HL-60 (cell line): ENCODE measurements at places on chromosomes 7 and 10.
A peak's percentile ranks its signal among the peaks of the same experiment; 100 is the strongest.

- DNase-seq = no peak
These were observed 47.0 kb downstream of the SPAM1 start for GRCh38 chr7:123972045-123972444.

- DNase-seq = peak; percentile 95
These were observed 128.5 kb downstream of the MAD1L1 start for GRCh38 chr7:2104107-2104710.

GRCh38 chr7:94223375-94224084 lies 171.2 kb upstream of the COL1A2 start:
- no peak for DNase-seq

- peak; percentile 7 for DNase-seq
These were observed 46.2 kb downstream of the RGS10 start for GRCh38 chr10:119496273-119496672.

DNA sequence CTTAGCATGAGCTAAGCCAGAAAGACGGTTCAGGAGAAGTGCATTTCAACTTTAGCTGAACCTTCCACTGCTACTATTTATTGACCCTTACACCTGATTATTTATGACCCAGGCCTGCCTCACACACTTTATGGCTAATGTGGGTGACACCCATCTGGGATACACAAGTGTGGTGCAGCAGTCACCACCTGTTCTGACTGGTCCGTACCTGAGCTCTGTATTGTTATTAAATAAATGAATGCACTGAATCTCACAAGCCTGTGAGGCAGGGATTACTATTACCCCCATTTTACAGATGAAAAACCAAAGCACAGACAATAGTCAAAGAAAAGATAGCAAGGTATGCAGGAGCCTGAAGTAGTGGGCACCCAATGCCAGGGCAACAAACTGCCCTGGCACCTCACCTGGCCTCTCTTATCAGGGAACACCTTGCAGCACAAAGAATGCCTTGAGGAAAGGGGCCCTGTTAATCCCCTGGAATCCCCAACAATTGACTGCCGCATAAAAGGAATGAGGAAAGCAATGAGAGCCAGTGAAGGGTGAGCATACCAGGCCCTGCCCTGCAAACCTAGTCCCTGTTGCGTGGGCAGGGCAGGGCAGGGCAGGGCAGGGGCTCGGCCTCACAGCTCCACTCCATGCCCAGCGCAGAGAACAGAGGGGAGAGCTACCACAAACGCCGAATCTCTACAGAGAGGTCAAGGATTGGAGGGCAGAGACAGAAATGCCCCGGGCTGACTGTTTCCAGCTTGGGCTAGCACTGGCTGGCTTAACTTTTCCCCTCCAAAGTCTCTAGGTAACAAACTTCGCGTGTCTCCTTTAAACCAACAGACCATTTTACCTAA lies 1.3 kb downstream of the ANXA11 start:
- DNase-seq = peak; percentile 26

DNA sequence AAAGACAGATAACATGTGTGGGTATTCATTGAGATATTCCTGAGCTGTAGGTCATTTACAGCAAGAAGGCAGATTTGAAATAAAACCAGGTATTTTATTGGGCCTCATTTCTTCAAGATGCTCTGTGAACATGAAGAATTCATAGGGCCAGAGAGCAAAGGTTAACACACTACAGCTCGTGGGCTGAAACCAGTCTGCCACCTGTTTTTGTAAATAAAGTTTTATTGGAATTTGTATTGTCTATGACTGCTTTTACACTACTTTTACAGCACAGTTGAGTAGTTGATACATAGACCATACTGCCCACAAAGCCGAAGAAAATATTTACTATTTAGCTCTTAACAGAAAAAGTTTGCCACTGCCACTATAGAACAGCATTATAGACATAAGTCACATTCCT lies 22.1 kb upstream of the LIPA start:
- DNase-seq = no peak

GRCh38 chr7:39811161-39811614 lies 138.9 kb upstream of the CDK13 start:
- no peak for DNase-seq

- no peak for DNase-seq
These were observed 36.6 kb downstream of the RBM28 start for GRCh38 chr7:128307061-128307460.

DNA sequence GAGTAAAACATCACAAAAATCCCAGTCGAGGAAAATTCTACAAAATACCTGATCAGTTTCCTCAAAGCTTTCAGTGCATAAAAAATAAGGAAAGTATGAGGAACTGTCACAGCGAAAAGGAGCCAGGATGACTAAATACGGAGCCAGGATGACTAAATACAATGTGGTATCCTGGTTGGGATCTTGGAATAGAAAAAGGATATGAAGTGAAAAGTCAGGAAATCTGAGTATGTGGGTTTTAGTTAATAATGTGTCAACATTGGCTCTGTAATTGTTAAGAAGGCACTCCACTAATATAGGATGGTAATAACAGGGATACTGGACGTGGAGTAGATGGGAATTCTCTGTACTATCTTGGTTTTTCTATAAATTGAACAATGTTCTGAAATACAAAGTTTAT lies 175.5 kb downstream of the SUGCT start:
- DNase-seq = no peak

GRCh38 chr7:139387594-139387993 lies 27.9 kb downstream of the LUC7L2 start:
- no peak for DNase-seq

DNA sequence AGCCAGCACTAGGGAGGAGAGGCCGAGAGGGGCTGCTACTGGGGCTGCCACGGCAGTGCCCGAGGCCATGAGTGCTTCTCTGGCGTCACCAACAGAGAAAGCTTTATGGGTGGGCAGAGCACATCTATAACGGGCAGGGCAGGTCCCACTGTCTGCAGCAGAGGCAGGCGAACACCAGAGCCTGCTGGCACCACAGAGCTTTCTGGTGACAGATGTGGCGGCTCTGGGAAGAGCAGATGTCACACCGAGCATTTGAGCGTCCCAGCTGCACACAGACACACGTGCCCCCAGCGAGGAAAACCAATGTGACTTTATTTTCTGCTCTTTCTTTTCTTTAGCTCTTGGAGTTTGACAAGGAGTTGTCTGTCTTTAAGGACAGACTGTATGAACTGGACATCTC lies 20.5 kb downstream of the NKX6-2 start:
- no peak for DNase-seq

DNA sequence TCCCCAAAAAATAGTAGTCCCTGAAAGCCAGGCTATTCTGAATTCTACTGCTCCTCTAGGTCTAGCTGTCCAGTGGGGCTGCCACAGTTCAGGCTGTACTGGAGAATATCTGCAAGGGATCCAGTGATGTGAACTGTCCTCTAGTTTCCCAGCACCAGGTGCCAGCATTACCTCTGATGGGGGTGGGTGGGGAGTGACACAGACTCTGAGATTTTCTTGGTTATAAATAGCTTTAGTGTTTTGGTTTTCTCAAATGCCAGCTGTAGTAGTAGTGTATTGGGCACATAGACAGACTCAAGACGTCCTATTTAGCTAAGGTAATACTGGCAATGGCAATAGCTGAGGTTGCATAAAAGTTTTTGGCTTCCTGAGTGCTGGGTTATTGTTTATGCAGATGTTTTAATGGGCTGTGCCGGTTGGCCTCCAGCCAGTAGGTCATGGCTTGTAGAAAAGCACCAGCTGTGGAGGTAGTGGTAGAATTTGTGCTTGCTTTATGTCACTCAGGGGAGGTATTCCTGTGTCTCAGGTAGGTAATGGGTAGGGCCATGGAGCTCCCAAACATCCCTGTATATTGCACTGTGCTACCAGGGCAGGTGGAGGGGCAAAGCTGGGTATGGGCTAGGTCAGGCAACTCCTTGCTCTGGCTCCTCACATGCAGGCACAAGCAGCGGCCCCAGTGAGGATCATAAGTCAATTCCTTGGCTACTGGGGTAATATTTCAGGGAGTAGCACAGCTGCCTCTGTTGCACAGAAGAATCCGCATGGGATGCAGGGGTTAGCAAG lies 338.7 kb upstream of the LRRTM3 start:
- DNase-seq = no peak

GRCh38 chr10:115953281-115953680 lies 319.7 kb downstream of the GFRA1 start:
- no peak for DNase-seq
